ENCODE measurements at places on chromosomes 16 and 17. TPM values are rescaled to one million over a fixed set of nuclear protein-coding genes. Genes with fewer than 3 reads are reported as not detected.

The CCL8 gene
- total RNA-seq = not detected

The MT1E gene
- 170 TPM for total RNA-seq

The KRT16 gene
- total RNA-seq = 1.6 TPM

The MYH2 gene
- total RNA-seq = not detected

The SLC5A10 gene
- not detected for total RNA-seq

The KRTAP17-1 gene
- total RNA-seq = not detected

The RILP gene
- total RNA-seq = 20.8 TPM

The VASN gene
- 33.5 TPM for total RNA-seq
